ENCODE measurements at places on chromosomes 12 and 14.

GRCh38 chr12:50637870-50638481 lies 125.9 kb upstream of the ATF1 start:
- no peak for DNase-seq

GRCh38 chr14:79293482-79294177 lies 917.7 kb downstream of the DIO2 start:
- no peak for DNase-seq

DNA sequence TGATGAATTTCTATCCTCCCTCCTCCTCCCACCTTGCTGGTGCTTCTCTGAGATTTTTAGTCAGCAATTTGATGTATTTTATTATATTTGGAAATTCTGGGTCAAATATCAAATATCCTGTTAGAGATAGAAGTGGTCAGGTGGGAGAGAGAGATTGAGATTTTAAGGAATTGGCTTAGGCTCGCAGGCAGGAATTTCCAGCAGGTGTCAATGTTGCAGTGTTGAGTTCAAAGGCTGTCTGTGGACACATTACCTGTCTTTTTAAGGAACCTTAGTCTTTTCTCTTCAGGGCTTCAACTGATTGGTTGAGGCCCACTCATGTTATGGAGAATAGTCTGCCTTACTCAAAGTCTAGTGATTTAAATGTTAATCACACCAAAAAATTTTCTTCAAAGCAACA lies 457.3 kb downstream of the FLRT2 start:
- DNase-seq: no peak

- no peak for DNase-seq
These were observed 45.0 kb downstream of the NOPCHAP1 start for GRCh38 chr12:105030820-105031807.

DNA sequence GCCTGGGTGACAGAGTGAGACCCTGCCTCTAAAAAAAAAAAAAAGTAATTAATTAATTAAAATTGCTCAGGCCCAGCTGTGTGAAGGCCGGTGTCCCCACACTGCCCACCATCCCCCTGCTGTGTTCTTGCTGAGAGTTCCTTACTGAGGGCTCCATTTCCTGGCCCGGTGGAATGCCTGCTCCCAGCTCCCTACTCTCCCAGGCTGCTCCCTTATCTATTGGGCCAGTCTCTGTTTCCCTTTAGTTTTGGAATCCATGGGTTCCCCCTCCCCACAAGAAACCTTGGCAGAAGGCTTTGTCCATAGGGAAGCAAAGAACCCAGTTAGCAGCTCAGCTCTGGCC lies 19.0 kb downstream of the MLXIP start:
- no peak for DNase-seq

- DNase-seq: no peak
These were observed 1.7 kb downstream of the CYP27B1 start for GRCh38 chr12:57765003-57765697.

DNA sequence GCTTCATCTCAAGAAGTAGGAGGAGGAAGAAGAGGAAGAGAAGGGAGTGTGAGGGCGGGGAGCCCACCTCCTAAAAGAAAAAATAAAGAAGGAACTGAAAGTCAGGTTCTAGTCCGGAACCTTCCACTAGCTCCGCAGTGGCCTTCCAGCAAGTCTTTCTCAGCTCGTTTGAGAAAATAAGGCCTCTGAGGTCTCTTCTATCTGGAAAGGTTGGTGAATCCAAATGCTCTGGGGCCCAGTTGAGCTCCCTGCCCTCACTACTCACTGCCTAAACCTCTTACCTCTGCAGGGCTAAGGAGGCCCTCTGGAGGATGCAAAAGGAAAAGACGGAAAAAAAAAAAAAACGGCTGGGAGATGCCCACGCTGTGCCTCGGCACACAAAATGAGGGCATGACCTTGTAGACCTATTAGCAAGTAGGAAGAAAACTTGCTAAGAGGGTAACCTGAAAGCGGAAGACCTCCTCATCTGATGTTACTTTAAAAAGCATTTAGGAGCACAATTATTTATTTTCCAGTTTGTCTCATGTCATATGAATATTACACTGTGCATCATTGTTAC lies 35.9 kb downstream of the FBLN5 start:
- peak; percentile 14 for DNase-seq

DNA sequence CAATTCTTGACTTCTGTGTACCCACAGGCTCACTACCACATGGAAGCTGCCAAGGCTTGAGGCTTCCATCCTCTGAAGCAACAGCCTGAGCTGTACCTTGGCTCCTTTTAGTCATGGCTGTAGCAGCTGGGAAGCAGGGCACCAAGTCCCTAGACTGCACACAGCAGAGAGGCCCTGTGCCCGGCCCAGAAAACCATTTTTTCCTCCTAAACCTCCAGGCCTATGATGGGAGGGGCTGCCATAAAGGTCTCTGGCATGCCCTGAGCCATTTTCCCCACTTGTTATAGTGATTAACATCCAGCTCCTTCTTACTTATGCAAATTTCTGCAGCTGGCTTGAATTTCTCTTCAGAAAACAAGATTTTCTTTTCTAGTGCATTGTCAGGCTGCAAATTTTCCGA lies 121.8 kb downstream of the RPS6KA5 start:
- no peak for DNase-seq

- DNase-seq: no peak
These were observed 171.8 kb upstream of the PARP11 start for GRCh38 chr12:4044736-4045730.

- DNase-seq: no peak
These were observed 52.8 kb downstream of the PPM1H start for GRCh38 chr12:62882140-62882539.

DNA sequence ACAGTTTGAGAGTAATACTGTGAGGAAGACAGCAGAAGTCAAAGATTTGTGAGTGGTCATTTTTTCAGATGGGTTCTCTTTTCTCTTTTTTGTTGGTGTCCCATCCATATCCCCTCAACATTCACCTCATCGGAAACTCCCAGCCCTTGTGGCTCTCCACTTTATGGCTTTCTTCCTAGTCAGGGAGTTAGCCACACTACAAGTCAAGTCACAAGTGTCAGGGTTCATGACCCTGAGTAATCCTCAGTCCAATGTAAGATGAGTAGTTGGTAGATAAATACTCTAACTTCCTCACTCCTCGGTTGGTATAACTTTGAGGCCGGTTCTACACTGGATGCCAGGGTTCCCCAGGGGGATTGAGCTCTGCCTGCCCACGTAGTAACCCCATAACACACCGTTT lies 41.4 kb downstream of the PTGER2 start:
- DNase-seq: no peak

DNA sequence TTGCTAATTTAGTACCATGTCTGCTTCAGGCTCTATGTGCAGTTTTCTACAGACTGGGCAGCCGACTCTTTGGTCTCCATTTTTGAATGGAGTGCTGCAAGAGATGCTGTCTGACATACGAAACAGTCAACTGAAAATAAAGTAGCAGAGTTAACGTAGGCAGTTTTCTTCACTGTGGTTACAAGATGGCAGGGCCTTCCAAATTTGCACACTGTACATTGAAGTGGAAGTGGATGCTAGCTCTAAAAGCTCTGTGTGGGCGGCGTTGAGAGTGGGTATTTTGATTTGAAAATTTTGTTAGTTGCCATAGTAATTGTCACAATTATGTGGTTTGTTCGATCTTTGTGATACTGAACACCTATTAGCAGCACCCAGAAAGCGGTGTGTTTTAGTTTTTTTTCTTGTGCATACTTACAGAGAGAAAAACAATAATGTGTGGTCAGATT lies 154.9 kb upstream of the ATP2B1 start:
- no peak for DNase-seq

- no peak for DNase-seq
These were observed at the start of gene SIX4 for GRCh38 chr14:60723907-60724618. Gene SIX4 (minus strand): TSS chr14:60724351. CDS start chr14:60724074, 277 bp downstream.

- no peak for DNase-seq
These were observed 2.8 kb upstream of the BAZ2A start for GRCh38 chr12:56632701-56633467.

GRCh38 chr12:45655743-45656142 lies 73.8 kb upstream of the ARID2 start:
- no peak for DNase-seq
